Skeletal muscle cell (primary cell): ENCODE measurements at places on chromosomes 6 and 20.

DNA sequence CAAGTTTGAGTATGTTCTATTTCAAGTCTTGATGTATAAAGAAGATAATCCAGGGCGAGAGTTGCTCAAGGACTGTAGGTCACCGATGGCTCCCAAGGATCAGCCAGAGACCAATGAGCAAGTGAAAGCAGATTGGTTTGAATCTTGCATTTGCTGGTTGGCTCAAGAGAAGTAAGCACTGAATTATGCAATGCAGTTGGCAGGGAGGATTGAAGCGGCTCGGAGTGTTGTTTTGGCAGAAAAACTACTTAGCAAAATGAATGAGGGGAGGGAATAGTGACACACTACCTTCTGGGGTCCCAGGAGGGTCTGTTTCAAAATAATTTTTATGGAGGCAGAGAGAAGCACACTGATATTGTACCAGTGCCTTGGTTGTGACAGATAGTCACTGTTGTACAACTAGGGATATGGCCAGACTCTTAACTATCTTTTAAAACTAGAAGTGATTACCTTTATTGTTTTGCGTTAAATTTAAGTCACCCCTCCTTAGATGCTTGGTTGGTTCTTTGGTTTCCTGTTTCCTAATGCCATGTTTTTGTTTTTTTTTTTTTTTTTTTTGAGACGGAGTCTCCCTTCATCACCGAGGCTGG is 15.7 kb downstream of the SASH1 start:
- DNase-seq = peak; percentile 27

DNA sequence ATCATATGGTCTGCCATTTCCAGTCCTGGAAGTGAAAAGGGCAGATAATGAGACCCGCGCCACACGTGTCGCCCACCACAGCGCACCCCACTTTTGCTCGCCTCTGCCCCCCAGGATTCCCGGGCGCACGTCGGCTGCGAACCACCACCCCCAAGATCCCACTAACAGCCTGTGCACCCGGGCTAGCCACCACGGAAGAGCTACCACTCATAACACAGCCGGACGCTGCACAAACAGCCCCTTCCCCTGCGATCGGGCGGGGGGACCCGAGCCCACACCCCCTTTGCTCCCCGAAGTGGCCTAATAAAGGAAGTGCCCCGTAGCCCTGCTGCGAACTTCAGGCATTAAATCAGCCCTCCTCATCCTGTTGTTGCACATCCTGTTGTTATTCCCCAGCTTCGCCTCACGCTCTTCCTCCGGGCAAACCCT is 506 bp downstream of the CITED2 start:
- no peak for DNase-seq

GRCh38 chr6:167673946-167674345 is 152.8 kb upstream of the AFDN start:
- no peak for DNase-seq

DNA sequence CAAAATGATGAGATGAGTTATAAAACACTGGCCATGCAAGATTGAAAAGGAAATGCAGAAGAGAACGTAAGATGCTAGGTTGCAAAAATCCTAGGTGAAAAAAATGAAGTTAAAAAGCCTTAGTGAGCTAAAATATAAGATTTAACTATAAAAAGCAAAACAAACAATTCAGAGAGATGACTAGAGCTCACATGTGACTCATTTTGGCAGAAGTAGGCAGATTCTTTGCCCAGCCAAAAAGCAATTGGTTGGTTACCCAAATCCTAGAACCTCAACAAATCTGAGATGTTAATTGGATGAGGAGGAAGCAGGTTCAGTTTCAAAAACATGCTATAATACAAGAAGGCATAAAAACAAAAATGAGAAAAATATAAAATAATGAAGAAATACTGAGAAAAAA is 249.1 kb downstream of the OGFRL1 start:
- no peak for DNase-seq

- DNase-seq = no peak
Measured at GRCh38 chr6:30227242-30227722, 14.1 kb upstream of the TRIM26 start.

- DNase-seq = no peak
Measured at GRCh38 chr20:63802469-63803240, 28.4 kb downstream of the ZBTB46 start.

DNA sequence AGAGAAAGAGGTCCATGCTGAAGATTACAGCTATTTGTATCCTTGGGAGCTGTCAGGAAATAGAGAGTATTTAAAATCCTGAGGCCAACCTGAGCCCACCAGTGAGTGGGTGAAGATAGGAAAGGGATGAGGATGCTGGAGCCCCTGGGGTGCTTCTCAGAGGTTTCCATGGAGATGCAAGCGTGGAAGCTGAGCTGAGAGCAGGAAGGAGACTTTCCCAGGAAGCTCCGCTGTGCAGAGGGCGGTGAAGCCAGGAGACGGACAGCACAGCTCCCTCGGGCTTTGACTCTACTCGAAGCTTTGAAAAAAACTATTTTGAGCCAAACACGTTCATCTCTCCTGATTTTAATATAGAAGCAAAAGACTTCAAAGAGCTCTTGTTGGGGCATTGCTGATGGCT is 222.1 kb downstream of the SMOC2 start:
- DNase-seq = no peak

DNA sequence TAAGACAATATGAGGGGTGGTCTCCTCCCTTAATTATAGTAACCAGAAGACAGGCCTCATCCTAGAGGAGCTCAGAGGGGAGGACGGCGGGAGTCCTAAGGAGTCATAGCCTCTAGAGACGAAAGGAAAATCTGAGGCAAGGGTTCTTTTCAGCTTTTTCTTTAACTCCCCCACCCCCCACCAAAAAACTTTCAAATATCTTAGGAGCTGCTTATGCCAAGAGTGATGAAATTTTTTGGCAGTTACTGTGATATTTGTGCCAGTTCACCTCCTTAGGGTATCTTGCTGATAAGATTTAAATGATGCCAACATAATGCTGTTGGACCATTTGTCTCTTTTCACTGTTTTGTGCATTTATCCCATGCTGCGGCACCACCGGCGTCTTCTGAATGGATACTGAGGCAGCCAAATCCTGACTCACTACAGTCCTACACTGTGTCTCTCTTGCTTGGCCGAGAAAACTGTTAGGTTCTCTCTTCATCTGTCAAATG is 44.5 kb upstream of the DSE start:
- DNase-seq = no peak
